ENCODE measurements at places on chromosomes 4 and X. TPM values are rescaled to one million over a fixed set of nuclear protein-coding genes. Genes with fewer than 3 reads are reported as not detected.

SPIN2A gene
- 0.26 TPM for total RNA-seq

CD40LG gene
- not detected for total RNA-seq

VSIG4 gene
- total RNA-seq = not detected

GPR173 gene
- 6.3 TPM for total RNA-seq

- H3K4me1 ChIP-seq = no peaks in the 10 kb centered on the region
- DNase-seq = no peak
- no peaks in the 10 kb centered on the region for H3K27me3 ChIP-seq
Observed at GRCh38 chr4:168527560-168527959, 30.7 kb downstream of the PALLD start.

DNA sequence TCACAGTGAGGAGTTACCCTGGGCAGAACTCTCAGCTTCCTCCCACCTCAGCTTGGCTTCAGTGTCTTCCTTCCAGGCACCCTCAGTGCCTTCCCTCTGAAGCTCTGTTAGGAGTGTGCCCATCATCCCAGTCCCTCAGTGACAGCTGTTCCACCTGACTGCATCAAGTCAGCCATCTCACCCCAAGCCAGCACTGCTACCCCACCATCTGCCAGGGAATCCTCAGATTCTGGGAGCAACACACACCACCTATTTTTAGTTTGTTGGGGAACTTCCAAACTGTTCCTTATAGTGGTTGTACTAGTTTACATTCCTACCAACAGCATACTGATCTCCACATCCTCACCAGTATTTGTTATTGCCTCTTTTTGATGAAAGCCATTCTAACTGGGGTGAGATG, 182.9 kb downstream of the RELL1 start:
- DNase-seq = no peak
- no peak overlapping the region for H3K27ac ChIP-seq
